Transverse colon (tissue), 4 donors: ENCODE measurements at places on chromosomes 6 and 20. TPM values are rescaled to one million over a fixed set of nuclear protein-coding genes. Genes with fewer than 3 reads are reported as not detected.

DNA sequence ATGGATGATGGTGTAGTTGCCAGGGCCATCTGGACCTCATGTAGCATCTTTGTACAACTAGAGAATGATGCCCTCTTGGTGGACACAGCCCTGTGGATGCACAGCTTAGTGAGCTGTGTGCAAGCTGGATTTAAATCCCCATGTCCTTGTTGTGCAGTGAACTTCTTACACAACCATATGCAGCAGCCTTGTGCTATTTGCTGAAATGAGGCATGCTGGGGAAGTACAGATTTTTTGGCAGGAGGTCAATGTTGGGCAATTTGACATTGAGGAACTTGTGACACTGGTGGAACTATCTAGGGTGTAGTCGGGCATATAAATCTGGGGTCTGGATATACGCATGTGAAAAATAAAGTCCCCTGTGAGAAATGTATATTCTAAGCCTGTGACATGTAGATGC, 5.8 kb upstream of the CDC5L start:
- no peak for DNase-seq
- H3K27me3 ChIP-seq = no peaks in the 10 kb centered on the region
- H3K4me3 ChIP-seq = no peak overlapping the region
- H3K27ac ChIP-seq = no peak overlapping the region
- peaks cover 6% of the 10 kb centered on the region for H3K4me1 ChIP-seq

- no peaks in the 10 kb centered on the region for H3K36me3 ChIP-seq
- H3K4me3 ChIP-seq = no peak overlapping the region
- no peaks in the 10 kb centered on the region for H3K27me3 ChIP-seq
- DNase-seq = no peak
Observed at GRCh38 chr6:25219216-25219916, 59.8 kb upstream of the CARMIL1 start.

DNA sequence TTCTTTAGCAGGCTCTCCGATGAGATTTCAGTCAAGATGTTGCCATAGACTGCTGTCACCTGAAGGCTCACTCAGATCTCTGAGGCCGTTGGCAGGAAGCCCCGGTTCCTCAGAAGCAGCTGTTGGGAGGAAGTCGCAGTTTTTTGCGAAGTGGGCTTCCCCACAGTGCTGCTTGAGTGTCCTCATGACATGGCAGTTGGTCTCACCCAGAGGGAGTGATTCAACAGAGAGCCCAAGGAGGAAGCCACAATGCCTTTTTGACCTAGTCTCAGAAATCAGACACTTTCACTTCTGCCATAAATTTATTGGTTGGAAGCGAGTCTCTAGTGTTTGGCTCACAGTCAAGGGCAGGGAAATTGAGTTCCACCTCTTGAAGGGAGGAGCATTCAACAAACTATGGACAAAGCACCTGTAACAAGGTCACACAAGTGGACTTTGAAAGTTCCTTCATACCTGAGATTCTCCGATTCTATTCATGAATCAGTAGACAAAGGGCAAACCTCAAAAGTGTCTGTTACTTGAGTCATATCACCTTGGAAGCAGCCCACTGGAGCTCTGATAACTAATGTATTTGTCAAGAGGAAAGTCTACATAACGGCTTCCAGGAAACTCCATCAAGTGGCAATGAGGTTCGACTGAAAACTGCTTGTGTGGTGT, 208.3 kb downstream of the TASP1 start:
- H3K27me3 ChIP-seq = no peaks in the 10 kb centered on the region
- H3K27ac ChIP-seq = no peak overlapping the region
- no peaks in the 10 kb centered on the region for H3K36me3 ChIP-seq
- H3K4me1 ChIP-seq = no peaks in the 10 kb centered on the region
- DNase-seq = no peak

DNA sequence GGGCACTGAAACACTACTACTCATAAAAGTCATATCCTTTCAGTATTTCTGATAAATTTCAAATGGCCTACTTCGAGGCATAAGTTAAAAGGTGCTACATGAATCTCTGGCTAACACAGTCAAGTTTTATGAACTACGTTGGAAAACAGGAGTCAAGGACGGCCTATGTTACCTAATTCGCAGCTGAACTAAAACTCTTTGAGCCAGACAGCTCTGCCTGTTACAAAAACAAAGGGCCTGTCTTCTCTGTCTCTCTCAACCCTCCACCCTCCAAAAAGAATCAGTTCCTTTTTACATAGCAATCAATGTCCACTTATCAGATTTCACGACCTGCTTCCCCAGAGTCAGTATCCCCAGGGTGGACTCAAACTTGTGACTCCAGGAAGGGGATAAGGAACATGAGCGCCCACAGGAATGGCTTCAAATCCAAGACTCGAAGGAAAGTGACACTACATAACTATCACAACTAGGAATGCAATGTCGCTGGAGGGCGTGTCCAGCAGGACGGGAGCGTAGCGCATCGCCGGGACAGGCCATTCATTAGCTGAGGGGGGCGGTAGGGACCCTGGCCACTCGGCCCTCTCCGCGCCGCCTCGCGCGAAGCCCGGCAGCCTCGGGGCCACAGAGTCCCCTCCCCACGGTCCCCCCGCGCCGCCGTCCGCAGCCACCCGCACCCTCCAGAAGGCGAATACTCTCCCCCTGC, 591 bp downstream of the IBTK start:
- H3K4me1 ChIP-seq = peaks cover 15% of the 10 kb centered on the region
- H3K27me3 ChIP-seq = no peaks in the 10 kb centered on the region
- peak overlapping the region; percentile 78 for H3K4me3 ChIP-seq
- peak; percentile 64 for DNase-seq

- no peak overlapping the region for H3K4me3 ChIP-seq
- DNase-seq = no peak
- no peaks in the 10 kb centered on the region for H3K27me3 ChIP-seq
- no peaks in the 10 kb centered on the region for H3K4me1 ChIP-seq
- H3K36me3 ChIP-seq = no peaks in the 10 kb centered on the region
Observed at GRCh38 chr20:36924167-36925045, 27.1 kb downstream of the SAMHD1 start.

GRCh38 chr6:149755300-149756260, 6.0 kb downstream of the PCMT1 start:
- H3K36me3 ChIP-seq = no peaks in the 10 kb centered on the region
- DNase-seq = no peak
- no peak overlapping the region for H3K4me3 ChIP-seq

DNA sequence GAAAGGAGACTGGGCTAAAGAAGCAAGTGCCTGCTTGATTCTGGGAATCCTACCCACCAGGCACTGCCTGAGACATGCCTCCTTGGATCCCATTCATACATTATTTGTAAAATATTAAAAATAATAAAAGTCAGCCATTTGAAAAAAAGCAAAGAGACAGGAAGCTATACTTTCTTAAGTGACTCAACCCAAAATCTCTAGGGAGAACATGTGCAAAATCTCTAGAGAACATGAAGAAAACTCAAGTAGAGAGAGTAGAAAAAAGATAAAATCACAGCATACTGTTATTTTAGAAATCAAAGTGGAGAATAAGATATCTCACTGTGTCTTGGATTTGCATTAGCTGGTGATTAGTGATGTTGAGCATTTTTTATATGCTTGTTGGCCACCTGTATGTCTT, 197.2 kb upstream of the GGTLC1 start:
- no peak overlapping the region for H3K4me3 ChIP-seq
- no peaks in the 10 kb centered on the region for H3K36me3 ChIP-seq
- H3K4me1 ChIP-seq = no peaks in the 10 kb centered on the region
- no peak for DNase-seq
- H3K27ac ChIP-seq = no peak overlapping the region

DNA sequence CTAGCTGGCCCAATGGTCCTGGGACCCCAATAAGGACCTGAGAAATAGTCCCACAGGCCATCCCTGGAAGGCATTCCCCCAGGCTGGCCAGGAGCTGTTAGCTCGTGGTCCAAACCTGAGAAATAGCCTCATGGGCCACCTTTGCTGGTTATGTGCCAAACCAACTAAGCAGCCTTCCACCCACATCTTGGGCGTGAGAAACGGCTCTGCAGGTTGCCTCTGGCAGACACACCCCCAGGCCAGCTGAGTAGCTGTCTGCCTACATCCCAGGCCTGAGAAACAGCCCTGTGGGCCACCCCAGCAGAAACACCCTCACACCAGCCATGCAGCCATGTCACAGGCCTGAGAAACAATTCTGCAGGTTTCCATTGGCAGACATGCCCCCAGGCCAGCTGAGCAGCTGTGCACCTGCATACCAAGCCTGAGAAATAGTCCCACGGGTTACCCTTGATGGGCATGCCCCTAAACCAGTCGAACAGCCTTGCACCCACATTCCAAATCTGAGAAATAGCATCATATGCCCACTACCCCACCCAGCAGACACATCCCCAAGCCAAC, 567.8 kb upstream of the ID4 start:
- no peak for DNase-seq
- no peaks in the 10 kb centered on the region for H3K27me3 ChIP-seq
- no peaks in the 10 kb centered on the region for H3K36me3 ChIP-seq
- no peak overlapping the region for H3K27ac ChIP-seq

DNA sequence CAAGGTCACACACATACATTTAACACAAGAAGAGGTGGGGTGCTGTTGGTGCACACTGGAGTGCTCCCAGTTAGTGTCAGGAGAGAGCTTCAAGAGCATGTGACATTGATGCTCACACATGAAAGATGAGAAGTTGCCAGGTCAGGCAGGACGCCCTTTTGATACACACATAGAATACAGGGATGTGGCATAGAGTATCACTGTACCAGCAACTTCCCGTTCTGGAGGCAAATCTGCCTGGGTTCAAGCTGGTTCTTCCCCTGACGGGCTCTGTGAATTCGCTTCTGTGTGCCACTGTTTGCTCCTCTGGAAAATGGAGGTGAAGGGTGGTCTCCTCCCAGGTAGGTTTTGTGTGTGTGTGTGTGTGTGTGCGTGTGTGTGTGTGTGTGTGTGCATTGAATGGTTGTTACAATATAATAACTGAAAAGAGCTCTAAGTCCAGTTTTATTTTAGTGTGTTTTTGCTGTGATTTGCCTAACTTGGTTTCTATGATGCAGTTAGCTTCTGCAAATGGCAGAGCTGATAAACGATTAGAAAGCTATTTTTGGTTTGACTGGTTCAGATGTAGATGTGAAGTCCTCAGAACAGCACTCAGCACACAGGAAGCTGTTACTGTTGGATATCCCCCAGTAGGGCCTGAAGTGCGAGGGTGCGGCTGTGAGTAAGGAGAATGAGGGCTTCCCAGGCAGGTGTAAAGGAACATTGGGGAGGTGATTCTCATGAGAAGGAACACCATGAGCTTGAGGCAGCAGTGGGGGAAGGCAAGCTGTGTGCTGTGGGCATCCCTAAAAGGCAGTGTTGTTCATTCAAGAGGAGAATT, 53.4 kb downstream of the HIVEP1 start:
- no peak overlapping the region for H3K27ac ChIP-seq
- no peaks in the 10 kb centered on the region for H3K27me3 ChIP-seq
- H3K4me3 ChIP-seq = no peak overlapping the region
- no peaks in the 10 kb centered on the region for H3K36me3 ChIP-seq
- DNase-seq = no peak

DNA sequence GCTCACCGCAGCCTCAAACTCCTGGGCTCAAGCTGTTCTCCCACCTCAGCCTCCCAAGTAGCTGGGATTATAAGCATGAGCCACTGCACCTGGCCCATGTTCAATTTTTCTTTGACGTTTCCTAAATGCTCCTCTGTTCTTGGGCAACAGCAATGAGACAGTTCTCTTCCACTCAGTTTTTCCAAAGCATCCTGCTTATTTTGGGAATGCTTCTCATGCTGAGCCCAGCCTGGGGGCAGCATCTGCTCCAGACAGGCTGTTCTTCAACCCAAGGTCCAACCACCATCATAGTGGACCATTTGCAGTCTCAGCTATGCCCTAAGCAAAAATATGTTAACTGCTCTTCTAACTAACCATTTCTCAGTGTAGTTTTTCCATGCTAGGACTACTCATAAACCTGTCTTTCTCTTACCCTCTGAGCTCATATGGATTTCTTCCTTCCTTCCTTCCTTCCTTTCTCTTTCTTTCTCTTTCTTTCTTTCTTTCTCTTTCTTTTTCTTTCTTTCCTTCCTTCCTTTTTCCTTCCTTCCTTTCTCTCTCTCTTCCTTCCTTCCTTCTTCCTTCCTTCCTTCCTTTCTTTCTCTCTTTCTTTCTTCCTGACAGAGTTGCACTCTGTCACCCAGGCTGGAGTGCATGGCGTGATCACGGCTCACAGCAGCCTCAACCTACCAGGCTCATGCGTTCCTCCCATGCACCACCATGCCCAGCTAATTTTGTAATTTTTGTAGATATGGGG, 48.4 kb downstream of the GCNT2 start:
- peak overlapping the region; percentile 18 for H3K27ac ChIP-seq
- no peaks in the 10 kb centered on the region for H3K27me3 ChIP-seq
- H3K36me3 ChIP-seq = no peaks in the 10 kb centered on the region
- no peak overlapping the region for H3K4me3 ChIP-seq

GRCh38 chr6:162856885-162857284, 129.1 kb downstream of the PACRG start:
- H3K36me3 ChIP-seq = no peaks in the 10 kb centered on the region
- no peak overlapping the region for H3K27ac ChIP-seq
- peak; percentile 11 for DNase-seq

GRCh38 chr6:28871335-28872156, 52.2 kb downstream of the TRIM27 start:
- no peak overlapping the region for H3K4me3 ChIP-seq
- H3K4me1 ChIP-seq = peaks cover 5% of the 10 kb centered on the region
- H3K27ac ChIP-seq = no peak overlapping the region
- no peak for DNase-seq

DNA sequence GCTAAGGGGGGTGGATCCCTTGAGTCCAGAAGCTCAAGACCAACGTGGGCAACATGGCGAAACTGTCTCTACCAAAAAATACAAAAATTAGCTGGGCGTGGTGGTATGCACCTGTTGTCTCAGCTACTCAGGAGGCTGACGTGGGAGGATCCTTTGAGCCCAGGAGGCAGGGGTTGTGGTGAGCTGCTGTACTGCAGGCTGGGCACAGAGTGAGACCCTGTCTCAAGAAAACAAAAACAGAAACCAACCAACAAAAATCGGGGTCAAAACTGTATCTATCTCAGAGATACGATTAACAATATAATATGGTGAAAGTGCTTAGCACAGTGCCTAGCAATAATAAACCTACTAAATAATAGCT, 20.7 kb upstream of the BCAS1 start:
- H3K4me1 ChIP-seq = no peaks in the 10 kb centered on the region
- no peak overlapping the region for H3K27ac ChIP-seq
- no peak for DNase-seq

- H3K4me1 ChIP-seq = no peaks in the 10 kb centered on the region
- no peaks in the 10 kb centered on the region for H3K36me3 ChIP-seq
- H3K4me3 ChIP-seq = no peak overlapping the region
- H3K27ac ChIP-seq = no peak overlapping the region
- H3K27me3 ChIP-seq = no peaks in the 10 kb centered on the region
- no peak for DNase-seq
Observed at GRCh38 chr6:142235272-142235671, 66.5 kb upstream of the ADGRG6 start.

The REM1 gene
- 1.8 TPM for total RNA-seq

The TMC2 gene
- not detected for total RNA-seq

The NTSR1 gene
- 6.7 TPM for total RNA-seq

The PI16 gene
- 4.0 TPM for total RNA-seq

The HLA-DQA2 gene
- 2.7 TPM for total RNA-seq

The PLCB1 gene
- total RNA-seq = 14.5 TPM

The TMEM200A gene
- total RNA-seq = 0.20 TPM
